ENCODE measurements at places on chromosomes 7 and 10. TPM values are rescaled to one million over a fixed set of nuclear protein-coding genes. Genes with fewer than 3 reads are reported as not detected.

The ZNF518A gene
- 49.9 TPM for polyA plus RNA-seq

The LIPA gene
- 59.7 TPM for polyA plus RNA-seq

The SSC4D gene
- 1.0 TPM for polyA plus RNA-seq

The PPP3CB gene
- 67.5 TPM for polyA plus RNA-seq

The ANKRD16 gene
- 11.0 TPM for polyA plus RNA-seq

The GPRIN2 gene
- polyA plus RNA-seq, result 9.7 TPM

The C7orf33 gene
- not detected for polyA plus RNA-seq

The NDUFA5 gene
- 159 TPM for polyA plus RNA-seq

The CXCL12 gene
- polyA plus RNA-seq, result 194 TPM

The TUBGCP2 gene
- 60.0 TPM for polyA plus RNA-seq

The KEL gene
- 1.1 TPM for polyA plus RNA-seq

The FEZF1 gene
- polyA plus RNA-seq, result not detected

The PNLIP gene
- not detected for polyA plus RNA-seq

The MALRD1 gene
- 5.3 TPM for polyA plus RNA-seq

The PLXDC2 gene
- polyA plus RNA-seq, result 94.6 TPM

The CNTNAP2 gene
- polyA plus RNA-seq, result 40.3 TPM

The OPN1SW gene
- polyA plus RNA-seq, result 1.5 TPM

The SEMA3E gene
- polyA plus RNA-seq, result 28.7 TPM

The GIMAP4 gene
- 104 TPM for polyA plus RNA-seq

The AKR1C8 gene
- polyA plus RNA-seq, result not detected

The THSD7A gene
- 18.8 TPM for polyA plus RNA-seq

The PWWP2B gene
- polyA plus RNA-seq, result 11.9 TPM

The ZMYND11 gene
- polyA plus RNA-seq, result 124 TPM

The CASD1 gene
- polyA plus RNA-seq, result 62.0 TPM

All from right lung (tissue), 10 donors.